ENCODE measurements at places on chromosomes 6 and 20.

DNA sequence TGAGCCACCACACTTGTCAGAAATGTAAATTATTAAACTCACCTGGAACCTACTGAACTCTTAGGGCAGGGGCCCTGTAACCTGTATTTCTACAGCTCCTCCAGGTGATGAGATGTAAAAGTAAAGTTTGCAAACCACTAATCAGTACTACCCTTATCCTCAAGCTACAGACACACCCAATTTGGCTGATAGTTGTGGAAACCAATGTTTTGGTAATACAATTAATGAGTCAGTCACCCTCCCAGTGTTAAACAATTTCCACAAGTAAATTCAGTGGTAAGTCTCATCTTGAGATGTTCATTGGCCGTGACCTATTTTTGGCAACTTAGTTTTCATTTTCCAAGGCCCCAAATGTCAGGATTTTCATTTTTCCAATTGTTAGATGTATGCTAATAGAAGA is 29.6 kb downstream of the GCNT2 start:
- H3K36me3 ChIP-seq = no peaks in the 10 kb centered on the region
- no peaks in the 10 kb centered on the region for H3K4me1 ChIP-seq
- DNase-seq = no peak
- H3K4me3 ChIP-seq = no peak overlapping the region

GRCh38 chr6:123448306-123448884 is 188.4 kb downstream of the TRDN start:
- no peak overlapping the region for H3K4me3 ChIP-seq
- no peak for DNase-seq
- H3K4me1 ChIP-seq = no peaks in the 10 kb centered on the region

DNA sequence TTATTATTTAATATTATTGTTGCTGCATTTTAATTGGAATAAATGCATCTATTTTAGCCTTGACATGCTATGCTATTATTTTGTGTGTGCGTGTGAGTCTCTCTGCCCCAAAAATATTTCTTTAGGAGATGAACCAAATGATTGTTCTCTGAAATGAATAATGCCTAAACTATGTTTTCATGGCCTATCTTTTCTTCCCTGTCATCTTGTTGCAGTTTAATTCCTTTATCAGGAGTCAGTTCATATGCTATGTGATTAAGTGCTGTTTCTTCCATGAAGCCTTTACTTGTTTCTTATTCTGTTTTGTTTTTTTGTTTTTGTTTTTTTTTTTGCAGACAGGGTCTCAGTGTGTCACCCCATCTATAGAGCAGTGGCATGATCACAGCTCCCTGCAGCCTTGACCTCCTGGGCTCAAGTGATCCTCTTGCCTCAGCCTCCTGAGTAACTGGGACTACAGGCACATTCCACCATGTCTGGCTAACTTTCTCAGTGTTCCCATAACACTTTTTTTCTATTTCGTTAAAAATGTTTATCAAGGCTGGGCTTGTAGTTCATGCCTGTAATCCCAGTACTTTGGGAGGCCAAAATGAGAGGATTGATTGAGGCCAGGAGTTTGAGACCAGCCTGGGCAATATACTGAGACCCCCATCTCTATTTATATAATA is 25.7 kb downstream of the TPX2 start:
- no peak for DNase-seq
- no peak overlapping the region for H3K4me3 ChIP-seq
- no peaks in the 10 kb centered on the region for H3K4me1 ChIP-seq
- H3K27me3 ChIP-seq = no peaks in the 10 kb centered on the region
- no peak overlapping the region for H3K27ac ChIP-seq

DNA sequence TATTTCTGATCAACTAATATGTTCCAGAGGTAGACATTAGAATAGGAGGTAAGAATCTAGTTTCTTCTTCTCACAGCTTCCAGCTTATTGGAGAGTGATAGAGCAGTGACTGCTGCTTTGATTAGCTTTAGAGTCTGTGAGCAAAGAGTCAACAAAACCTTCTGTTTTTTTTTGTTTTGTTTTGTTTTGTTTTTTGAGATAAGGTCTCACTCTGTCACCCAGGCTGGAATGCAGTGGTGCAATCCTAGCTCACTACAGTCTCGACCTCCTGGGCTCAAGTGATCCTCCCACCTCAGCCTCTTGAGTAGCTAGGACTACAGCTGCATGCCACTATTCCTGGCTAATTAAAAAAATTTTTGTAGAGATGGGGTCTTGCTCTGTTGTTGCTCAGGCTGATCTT is 39.3 kb downstream of the TSBP1 start:
- H3K36me3 ChIP-seq = no peaks in the 10 kb centered on the region
- H3K27ac ChIP-seq = no peak overlapping the region
- H3K4me3 ChIP-seq = no peak overlapping the region
- no peaks in the 10 kb centered on the region for H3K4me1 ChIP-seq
- H3K27me3 ChIP-seq = peaks cover 9% of the 10 kb centered on the region

DNA sequence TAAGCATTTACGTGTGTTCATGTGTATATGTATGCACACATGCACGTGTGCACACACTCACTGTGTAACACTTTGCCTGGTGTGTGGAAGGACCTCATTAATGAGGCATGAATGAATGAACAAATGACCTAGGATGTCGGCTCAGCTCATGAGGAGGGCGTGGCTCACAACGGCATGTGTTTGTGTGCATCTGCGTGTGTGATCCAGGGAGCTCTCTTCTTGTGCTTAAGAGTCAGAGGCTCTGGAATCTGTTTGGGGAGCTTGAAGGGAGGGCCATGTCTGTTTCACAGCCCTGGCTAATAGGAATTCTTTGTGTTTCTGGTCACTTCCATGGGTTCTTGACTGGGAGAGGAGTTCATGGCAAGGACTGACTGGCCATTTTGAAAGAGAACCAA is 32.7 kb downstream of the TOX2 start:
- peaks cover 7% of the 10 kb centered on the region for H3K4me1 ChIP-seq
- peaks cover 9% of the 10 kb centered on the region for H3K27me3 ChIP-seq
- DNase-seq = no peak
- H3K4me3 ChIP-seq = no peak overlapping the region
- no peaks in the 10 kb centered on the region for H3K36me3 ChIP-seq

- no peaks in the 10 kb centered on the region for H3K27me3 ChIP-seq
- DNase-seq = no peak
- no peak overlapping the region for H3K27ac ChIP-seq
- H3K4me3 ChIP-seq = no peak overlapping the region
These were observed 35.7 kb upstream of the PLCG1 start for GRCh38 chr20:41101660-41102059.
